ENCODE measurements at places on chromosomes 2 and 18.

DNA sequence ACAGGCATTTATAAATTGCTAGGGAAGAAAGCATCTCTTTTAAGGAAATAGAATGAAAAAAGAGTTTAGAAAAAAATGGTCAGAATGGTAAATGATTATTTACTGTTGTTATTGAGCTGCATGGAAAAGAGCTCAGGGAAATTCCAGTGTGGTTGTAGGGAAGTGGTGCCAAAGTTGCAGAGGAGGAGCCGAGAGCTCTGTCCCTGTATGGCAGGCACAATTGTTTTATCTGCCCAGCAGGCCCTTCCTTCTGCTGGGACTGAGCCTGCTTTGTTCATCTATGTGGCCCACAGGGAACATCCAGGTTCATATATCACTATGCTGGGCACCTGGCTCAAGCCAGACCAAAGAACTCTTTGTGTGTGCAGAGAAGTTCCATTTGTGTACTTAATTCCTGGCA is 80.8 kb upstream of the AGAP1 start:
- DNase-seq = no peak

- no peak for DNase-seq
Measured at GRCh38 chr2:230694241-230694640, 18.4 kb upstream of the CAB39 start.

GRCh38 chr2:39994151-39994550 is 215.1 kb upstream of the THUMPD2 start:
- no peak for DNase-seq

DNA sequence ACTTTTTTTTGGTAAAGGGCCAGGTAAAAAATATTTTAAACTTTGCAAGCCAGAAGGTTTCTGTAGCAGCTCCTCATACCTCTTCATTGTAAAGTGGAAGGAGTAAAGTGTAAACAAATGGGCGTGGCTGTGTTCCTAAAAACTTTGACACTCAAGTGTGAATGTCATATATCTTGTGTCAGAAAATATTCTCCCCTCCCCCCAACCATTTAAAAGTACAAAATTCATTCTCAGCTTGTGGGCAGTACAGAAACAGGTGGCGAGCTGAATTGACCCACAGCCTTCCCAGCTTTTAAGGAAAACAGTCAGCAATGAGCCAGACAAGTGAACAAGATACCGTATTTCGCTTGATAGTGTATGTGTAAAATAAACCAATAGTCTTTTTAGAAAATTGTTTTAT is 4.0 kb downstream of the YPEL5 start:
- DNase-seq = peak; percentile 34

- DNase-seq = no peak
Measured at GRCh38 chr2:231295363-231295655, 96.9 kb downstream of the ARMC9 start.

- DNase-seq = no peak
Measured at GRCh38 chr2:72731116-72731515, 94.7 kb downstream of the EXOC6B start.
